Hair follicular keratinocyte (primary cell): ENCODE measurements at places on chromosomes 12 and 14. TPM values are rescaled to one million over a fixed set of nuclear protein-coding genes. Genes with fewer than 3 reads are reported as not detected.

The GALNT8 gene
- 0.11 and 0.23 TPM in 2 replicates for total RNA-seq

The RTL1 gene
- total RNA-seq = not detected in 2 replicates

The MAPKAPK5 gene
- 52.4 and 56.6 TPM in 2 replicates for total RNA-seq

The SLC39A5 gene
- total RNA-seq = not detected in 2 replicates

The PIP4K2C gene
- 57.7 and 73.4 TPM in 2 replicates for total RNA-seq

The CCDC175 gene
- total RNA-seq = not detected in 2 replicates

The KRT85 gene
- total RNA-seq = not detected in 2 replicates

The CLSTN3 gene
- 6.4 and 17.6 TPM in 2 replicates for total RNA-seq

The CEBPE gene
- total RNA-seq = not detected in 2 replicates

The OASL gene
- 1.1 TPM in 2 replicates for total RNA-seq

The WDHD1 gene
- total RNA-seq = 7.8 and 12.0 TPM in 2 replicates

The HCAR3 gene
- 1.4 and 4.3 TPM in 2 replicates for total RNA-seq

The GSC gene
- not detected in 2 replicates for total RNA-seq

The RHOJ gene
- not detected in 2 replicates for total RNA-seq

The TCL1A gene
- not detected in 2 replicates for total RNA-seq

The KLRC2 gene
- total RNA-seq = not detected in 2 replicates

The PLEKHD1 gene
- total RNA-seq = not detected in 2 replicates

The CDCA4 gene
- total RNA-seq = 30.6 and 60.8 TPM in 2 replicates

The KRT81 gene
- 0.08 and 0.19 TPM in 2 replicates for total RNA-seq

The SDR9C7 gene
- total RNA-seq = 0.31 and 0.57 TPM in 2 replicates

The SERPINA5 gene
- not detected in 2 replicates for total RNA-seq

The ASB2 gene
- not detected in 2 replicates for total RNA-seq

The KCNC2 gene
- total RNA-seq = not detected in 2 replicates

The NCOR2 gene
- 36.7 and 38.3 TPM in 2 replicates for total RNA-seq

The NUAK1 gene
- total RNA-seq = 4.8 and 10.7 TPM in 2 replicates

The ARHGAP5 gene
- total RNA-seq = 37.3 and 61.1 TPM in 2 replicates
